ENCODE measurements at places on chromosomes 12 and 14. TPM values are rescaled to one million over a fixed set of nuclear protein-coding genes. Genes with fewer than 3 reads are reported as not detected.

Gene CDKL1
- 3.7 TPM for total RNA-seq

Gene GSG1
- total RNA-seq = not detected

Gene MAP1LC3B2
- total RNA-seq = 0.91 TPM

Gene BDKRB2
- total RNA-seq = 0.27 TPM

Gene SCNN1A
- total RNA-seq = 36.5 TPM

Gene FAM222A
- total RNA-seq = 2.4 TPM

Gene APOF
- total RNA-seq = not detected

Gene PPFIBP1
- total RNA-seq = 64.8 TPM

Gene PLCZ1
- not detected for total RNA-seq

GRCh38 chr12:45565590-45565989 is 163.9 kb upstream of the ARID2 start:
- peaks cover 16% of the 10 kb centered on the region for H3K4me1 ChIP-seq
- no peaks in the 10 kb centered on the region for H3K27me3 ChIP-seq
- no peaks in the 10 kb centered on the region for H3K36me3 ChIP-seq
- no peak for DNase-seq
- H3K27ac ChIP-seq = no peak overlapping the region
- H3K4me3 ChIP-seq = no peak overlapping the region

DNA sequence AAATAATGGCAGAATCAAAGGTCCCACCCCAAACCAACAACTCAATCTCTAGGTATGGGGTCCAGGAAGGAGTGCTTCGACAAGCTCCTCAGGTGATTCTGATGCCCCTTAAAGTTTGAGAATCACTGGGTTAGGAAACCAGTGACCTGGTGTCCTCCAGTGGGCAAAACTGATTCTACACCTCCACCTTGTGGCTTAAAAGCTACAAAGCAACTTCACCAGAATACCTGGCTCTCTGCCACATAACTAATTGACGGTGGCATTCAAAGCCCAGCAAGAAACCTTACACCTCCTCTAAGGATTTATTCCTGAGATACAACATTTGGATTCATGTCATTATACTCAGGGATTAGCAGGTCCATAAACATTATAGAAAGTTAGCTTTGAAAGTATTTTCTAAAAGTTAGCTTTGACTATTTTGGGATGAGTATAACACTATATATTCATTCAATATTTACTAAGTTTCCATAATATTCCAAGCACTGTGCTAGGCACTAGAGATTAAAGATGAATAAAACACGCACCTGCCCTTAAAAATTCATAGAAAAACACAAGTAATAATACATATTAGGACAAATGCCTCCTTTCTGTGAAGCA is 45.4 kb downstream of the DCAF5 start:
- no peak overlapping the region for H3K27ac ChIP-seq
- H3K4me3 ChIP-seq = no peak overlapping the region
- no peaks in the 10 kb centered on the region for H3K36me3 ChIP-seq
- peak; percentile 66 for DNase-seq

DNA sequence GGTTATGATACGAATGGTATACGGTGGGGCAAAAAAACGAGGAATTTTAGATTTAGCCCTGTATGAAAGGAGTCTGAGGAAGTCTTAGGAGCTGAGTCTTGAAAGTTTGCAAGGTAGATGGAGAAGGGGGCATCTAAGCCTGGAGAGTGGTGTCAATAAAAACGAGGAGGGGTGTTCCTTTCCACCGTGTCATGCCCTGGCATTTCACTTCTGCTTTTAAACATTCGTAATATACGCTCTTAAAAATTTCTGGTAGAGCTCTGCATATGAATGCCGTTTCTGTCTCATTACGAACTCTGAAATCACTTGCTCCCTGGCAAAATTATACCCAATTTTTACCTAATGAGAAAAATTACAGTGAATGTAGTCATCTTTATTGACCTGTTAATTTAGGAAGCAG is 170.2 kb downstream of the ERC1 start:
- H3K36me3 ChIP-seq = no peaks in the 10 kb centered on the region
- no peak overlapping the region for H3K27ac ChIP-seq
- H3K4me3 ChIP-seq = no peak overlapping the region
- no peak for DNase-seq

DNA sequence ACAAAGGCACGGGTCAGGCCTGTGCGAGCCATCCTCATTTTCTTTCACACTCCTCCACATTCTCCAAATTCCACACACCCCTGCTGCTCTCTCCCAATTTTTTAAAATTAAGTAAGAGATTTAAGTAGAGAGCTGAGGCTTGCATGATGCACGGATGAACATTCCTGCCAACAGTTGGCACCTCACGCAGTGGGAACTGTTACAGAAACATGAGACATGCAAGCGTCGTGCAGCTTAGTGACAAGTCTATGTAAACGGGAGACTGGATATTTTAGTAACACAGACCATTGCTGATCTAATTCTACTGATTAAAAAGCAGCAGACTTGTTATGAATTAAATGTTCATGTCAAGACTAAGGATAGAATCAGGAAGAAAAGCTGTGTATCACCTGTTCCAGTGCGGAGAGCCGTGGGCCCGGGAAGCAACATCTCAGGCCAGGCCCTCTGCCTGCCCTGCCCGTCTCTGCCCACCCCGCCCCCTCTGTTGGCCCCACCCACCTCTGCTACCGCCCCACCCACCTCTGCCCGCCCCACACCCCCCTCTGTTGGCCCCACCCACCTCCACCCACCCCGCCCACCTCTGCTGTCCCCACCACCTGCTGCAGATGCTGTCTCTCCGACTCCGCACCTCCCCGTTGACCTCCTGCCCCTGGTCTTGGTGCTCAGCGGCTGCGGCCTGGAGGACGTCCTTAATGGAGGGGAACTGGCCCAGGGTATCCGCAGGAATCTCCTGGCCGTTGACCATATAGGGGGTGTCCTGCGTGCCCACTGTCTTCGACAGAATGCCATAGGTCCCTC is 21.2 kb downstream of the GOLGA3 start:
- H3K36me3 ChIP-seq = peaks cover 89% of the 10 kb centered on the region
- H3K27ac ChIP-seq = no peak overlapping the region
- no peaks in the 10 kb centered on the region for H3K4me1 ChIP-seq
- no peak for DNase-seq

DNA sequence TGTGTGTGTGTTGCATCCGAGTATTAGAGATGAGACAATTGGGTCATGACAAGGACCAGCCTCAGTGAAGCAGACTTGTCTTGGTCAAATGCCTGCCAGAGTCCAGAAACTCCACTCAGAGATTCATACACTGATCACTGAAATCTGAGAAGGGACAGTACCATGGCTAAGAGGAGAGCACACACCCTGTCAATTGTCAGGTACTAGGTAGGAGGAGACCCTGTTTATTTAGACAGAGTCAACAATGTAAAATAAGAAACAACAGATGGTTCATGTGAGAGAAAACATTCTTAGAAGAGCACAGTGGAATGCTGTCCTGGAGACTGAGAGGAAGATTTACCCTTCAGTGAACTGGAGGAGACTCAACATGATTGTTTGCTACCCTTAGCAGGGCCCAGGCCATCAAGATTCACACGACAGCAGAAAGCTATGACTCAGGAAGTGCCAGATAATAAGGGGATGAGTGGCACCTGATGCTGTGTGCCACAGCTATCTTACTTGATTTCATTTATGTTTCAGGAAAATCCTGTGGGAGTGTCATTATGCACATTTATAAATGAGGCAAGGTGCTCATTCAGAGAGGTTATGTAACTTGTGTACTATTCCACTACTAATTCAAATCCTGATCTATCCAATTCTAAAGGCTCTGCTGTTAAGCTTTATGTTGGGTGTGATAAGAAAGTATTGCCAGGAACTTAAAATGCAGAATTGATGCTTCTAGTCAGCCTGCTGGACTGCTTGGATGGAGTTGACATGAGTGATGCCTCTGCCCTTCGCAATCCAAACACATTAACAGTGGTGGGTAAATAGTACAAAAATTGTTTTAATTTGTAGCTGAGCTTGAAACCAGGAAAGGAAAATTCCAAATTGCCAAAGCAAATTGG is 136.6 kb upstream of the NEDD1 start:
- H3K4me3 ChIP-seq = no peak overlapping the region
- H3K27ac ChIP-seq = no peak overlapping the region
- no peak for DNase-seq
- H3K4me1 ChIP-seq = no peaks in the 10 kb centered on the region

DNA sequence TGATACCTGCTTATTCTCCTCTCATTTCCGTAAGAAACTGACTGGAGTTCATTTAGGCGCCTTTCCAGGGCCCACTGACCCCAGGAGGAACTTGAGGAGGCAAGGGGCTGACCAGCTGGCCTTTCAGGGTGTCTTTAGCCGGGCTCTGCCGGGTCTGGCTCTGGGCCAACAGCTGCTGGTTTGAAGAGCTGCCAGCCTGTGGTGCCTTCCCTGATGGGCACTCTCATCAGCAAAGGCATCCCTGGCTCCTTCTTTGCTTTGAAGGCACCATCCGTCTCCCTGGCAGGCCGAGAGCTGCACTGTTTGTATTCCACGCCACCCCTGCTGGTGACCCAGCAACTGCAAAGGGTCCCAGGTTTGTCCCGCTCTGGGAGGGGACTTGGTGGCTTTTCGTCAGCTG is 42.0 kb downstream of the IQSEC3 start:
- H3K4me3 ChIP-seq = no peak overlapping the region
- peaks cover 6% of the 10 kb centered on the region for H3K4me1 ChIP-seq
- no peaks in the 10 kb centered on the region for H3K36me3 ChIP-seq
- DNase-seq = peak; percentile 19
- H3K27ac ChIP-seq = no peak overlapping the region

DNA sequence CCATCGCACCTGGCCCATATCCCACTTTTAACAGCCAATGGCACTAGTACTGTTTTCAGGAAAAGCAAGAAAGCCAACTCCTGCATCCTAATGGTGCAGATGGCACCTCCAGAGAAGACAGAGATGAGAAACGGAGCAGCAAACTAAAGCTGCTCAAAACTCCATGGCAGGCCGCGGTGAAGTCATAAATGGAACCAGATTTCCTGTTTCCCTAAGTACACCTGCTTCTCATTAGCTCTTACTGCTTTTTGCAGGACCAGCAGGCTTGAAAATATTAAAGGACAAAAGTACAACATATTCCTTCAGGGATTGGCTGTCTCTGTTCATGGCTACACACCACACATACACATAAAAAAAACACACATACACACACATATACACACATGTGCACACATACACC is 36.7 kb upstream of the LGALS3 start:
- no peak overlapping the region for H3K4me3 ChIP-seq
- peaks cover 27% of the 10 kb centered on the region for H3K4me1 ChIP-seq
- DNase-seq = no peak
- H3K27ac ChIP-seq = no peak overlapping the region
- H3K36me3 ChIP-seq = peaks cover 14% of the 10 kb centered on the region
- H3K27me3 ChIP-seq = no peaks in the 10 kb centered on the region

- H3K4me1 ChIP-seq = no peaks in the 10 kb centered on the region
- no peaks in the 10 kb centered on the region for H3K36me3 ChIP-seq
- no peak overlapping the region for H3K4me3 ChIP-seq
- DNase-seq = no peak
Measured at GRCh38 chr14:77230914-77231313, 40.1 kb downstream of the NGB start.

GRCh38 chr12:116784238-116784612 is 46.1 kb downstream of the RNFT2 start:
- H3K27me3 ChIP-seq = no peaks in the 10 kb centered on the region
- no peak for DNase-seq
- no peak overlapping the region for H3K4me3 ChIP-seq
- H3K27ac ChIP-seq = no peak overlapping the region
- no peaks in the 10 kb centered on the region for H3K36me3 ChIP-seq

DNA sequence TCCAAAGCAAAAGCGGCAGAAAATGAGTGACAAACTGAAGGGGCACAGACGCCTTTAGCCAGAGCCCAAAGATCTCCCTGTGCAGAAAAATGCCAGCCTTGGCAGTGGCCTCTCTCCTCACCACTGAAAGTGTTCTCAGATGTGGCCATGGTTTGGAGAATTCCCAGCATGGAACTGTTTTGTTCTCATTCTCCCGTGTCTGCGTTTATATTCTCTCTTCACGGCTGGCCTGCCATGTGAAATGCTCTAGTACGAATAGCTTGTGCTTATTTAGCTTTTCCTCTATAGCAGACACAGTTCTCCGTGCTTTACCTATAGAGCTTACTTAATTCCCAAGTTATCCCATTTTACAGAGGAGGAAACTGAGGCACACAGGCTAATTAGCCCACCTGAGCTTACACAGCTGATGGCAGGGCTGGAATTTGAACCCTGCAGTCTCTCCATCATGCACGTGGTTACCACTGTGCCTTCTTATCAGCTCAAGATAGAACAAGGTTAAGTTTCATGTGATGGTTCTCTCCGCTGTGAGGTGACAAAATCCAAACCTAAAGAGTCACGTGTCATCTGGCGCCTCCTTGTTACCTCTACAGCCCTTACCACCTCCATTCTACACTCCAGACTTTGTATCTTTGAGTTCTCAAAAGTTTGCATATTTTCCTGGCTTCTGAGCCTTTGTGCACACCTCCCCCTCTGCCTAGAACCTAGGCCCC is 141.6 kb downstream of the GCH1 start:
- H3K4me3 ChIP-seq = no peak overlapping the region
- DNase-seq = no peak
- H3K4me1 ChIP-seq = no peaks in the 10 kb centered on the region
- no peaks in the 10 kb centered on the region for H3K27me3 ChIP-seq
- H3K27ac ChIP-seq = no peak overlapping the region

GRCh38 chr14:102125546-102125945 is 14.2 kb upstream of the WDR20 start:
- peak overlapping the region; percentile 65 for H3K27ac ChIP-seq
- H3K4me3 ChIP-seq = peak overlapping the region; percentile 40
- H3K36me3 ChIP-seq = peaks cover 5% of the 10 kb centered on the region
- no peaks in the 10 kb centered on the region for H3K27me3 ChIP-seq
- H3K4me1 ChIP-seq = peaks cover 34% of the 10 kb centered on the region

DNA sequence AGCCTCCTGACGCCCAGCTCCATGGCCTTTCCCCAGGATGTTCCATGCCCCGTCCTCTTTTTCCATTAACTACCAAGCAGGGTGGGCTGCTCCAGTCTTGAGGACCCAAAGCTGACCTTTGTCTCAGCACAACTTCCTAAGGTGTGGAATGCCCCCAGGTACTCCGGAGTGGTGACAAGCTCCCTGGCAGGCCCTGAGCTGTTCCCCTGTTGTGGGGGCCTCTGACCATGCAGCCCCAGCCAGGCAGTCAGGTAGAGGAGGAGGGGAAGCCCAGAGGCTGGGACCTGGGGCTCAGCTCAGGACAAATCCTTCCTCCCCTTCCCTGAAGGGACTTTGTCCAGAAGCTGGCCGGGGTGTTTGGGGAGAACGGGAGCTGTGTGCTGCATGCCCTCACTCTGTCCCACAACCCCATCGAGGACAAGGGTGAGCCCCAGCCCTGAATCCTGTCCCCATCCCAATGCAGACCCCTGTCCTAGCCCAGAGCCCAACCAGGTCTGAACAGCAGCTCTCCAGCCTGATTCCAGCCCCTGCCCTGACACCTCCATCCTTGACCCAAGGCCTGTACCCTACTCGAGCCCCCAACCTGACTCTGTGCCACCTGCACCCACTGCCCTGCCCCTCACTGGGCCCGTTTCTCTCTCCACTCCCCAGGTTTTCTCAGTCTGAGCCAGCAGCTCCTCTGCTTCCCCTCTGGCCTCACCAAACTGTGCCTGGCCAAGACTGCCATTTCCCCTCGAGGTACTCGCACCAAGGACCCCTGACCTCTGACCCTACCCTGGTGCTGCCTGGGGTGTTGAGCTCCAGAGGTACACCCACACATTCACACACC is 4.4 kb downstream of the CARMIL3 start:
- no peak overlapping the region for H3K4me3 ChIP-seq
- no peak for DNase-seq
- peaks cover 11% of the 10 kb centered on the region for H3K4me1 ChIP-seq
